ENCODE measurements at places on chromosomes 1 and 21.

DNA sequence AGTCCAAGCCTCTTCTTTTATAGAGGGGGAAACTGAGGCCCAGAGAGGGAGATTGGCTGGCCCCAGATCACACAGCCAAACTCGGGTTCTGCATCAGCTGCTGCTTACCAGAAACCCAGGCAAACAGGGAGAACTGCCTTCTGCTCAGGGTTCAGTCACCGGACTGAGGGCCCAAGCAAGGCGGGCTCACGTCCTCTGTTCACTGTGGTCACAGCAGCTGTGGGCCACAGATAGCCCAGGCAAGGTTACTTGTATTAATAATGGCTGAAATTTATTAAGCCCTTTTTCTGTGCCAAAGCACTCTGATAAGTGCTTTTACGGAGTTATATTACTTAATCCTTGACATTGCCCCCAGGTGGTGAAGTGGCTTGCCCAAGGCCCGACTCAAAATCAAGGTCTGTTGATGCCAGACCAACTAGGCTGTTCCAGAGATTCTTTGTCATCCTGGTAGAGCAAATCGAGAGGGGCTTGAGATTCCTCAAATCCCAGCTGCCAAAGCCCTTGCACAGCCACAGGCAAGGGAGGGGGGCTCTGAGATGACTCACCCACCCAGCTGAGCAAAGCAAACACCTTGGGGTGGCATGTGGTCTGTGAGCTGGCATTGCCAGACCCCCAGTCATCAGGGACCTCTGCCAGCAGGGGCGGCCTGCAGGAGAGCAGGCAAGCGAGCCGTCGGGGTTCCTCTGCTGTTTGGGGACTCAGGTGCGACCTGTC lies 36.5 kb downstream of the EPHB2 start:
- no peak for DNase-seq

DNA sequence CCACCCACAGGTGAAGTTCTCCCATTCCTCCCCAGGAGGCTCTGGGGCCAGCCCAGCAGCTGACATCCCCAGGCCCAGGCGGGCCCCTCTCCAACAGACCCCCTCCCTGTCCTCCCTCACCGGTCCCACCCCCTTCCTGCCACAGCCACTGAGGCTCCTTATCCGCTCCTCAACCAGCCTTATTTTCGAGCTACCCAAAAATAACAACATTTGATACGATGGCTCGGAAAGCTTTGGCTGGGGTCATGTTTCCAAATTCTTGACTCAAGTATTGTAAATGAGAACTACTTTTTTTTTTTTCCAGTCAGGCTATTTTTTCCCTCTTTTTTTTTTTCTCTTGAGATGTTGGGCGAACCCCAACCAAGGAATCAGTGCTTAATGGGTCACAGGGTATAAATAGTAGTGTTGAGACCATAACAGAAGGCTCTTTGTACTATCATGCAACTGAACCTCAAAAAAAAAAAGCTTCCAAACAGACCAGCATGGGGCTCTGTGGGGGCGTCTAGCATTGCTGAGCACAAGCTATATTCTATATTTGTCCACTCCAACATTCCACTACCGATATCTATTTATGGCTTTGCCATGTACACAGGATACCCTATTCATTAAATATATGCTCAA lies 27.2 kb downstream of the IRF2BP2 start:
- DNase-seq: no peak

DNA sequence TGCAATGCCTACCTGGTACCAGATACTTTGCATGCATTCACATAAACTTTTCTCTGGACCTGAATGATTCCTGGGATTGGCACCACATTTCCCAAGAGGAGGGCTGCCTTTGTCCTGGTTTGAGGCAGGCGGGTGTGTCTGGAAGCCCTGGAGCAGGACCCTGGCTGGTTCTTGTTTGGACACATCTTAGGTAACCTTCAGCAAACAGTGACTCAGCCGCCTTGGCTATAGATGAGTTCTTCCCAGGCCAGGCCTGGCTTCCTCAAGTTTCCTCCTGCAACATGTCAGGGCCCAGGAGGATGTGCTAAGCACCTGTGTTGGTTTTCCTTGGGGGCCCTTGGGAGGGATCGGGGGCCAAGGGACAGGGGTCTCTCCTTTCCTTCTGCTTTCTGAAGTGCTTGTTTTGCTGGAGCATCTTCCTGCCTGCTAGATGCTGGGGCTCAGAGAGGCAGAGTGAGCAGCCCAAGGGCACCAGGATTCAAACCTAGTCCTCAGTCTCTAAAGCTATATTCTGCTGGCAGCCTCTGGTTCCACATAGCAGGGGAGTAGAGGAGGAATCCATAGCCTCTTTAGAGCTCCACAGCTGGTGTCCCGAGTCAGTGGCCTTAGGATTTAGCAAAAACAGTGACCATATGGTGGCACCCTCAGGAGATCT lies 38.2 kb downstream of the PAX7 start:
- DNase-seq: no peak

DNA sequence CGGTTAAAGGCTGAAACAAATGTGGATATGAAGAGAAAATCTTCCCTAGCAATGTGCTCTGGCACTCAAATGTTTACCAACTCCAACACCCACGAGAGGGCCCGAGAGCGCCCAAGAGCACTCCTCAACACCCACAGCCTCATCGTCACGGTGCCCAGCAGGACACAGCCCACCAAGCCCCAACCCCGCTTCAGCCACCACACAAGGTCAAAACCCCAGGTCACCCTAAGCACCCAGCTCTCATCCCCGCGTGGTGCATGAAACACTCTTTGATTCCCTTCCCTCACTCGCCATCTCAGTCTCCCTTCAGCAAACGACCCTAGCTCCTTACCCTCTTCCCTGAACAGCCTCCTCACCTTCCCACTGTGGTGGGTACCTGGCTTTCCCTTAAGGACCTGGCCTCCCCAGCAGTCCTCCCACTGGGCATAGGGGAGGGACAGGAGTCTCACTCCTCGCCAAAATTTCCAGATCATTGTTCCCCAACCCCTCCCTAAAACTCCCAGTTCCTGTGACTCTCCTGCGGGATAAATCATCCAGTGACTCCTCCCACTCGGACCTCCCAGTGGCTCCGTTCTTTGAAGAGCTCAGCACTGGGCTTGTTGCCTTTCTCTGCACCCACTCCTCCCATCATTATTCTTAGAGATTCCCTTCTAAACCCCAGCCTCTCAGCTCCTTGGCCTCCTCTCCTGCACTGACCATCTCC lies 170.4 kb upstream of the SYT6 start:
- no peak for DNase-seq

- DNase-seq: no peak
Measured at GRCh38 chr1:52558941-52559340, 6.0 kb upstream of the TUT4 start.

- peak; percentile 24 for DNase-seq
Measured at GRCh38 chr1:71080230-71080738, 551 bp downstream of the ZRANB2 start.

DNA sequence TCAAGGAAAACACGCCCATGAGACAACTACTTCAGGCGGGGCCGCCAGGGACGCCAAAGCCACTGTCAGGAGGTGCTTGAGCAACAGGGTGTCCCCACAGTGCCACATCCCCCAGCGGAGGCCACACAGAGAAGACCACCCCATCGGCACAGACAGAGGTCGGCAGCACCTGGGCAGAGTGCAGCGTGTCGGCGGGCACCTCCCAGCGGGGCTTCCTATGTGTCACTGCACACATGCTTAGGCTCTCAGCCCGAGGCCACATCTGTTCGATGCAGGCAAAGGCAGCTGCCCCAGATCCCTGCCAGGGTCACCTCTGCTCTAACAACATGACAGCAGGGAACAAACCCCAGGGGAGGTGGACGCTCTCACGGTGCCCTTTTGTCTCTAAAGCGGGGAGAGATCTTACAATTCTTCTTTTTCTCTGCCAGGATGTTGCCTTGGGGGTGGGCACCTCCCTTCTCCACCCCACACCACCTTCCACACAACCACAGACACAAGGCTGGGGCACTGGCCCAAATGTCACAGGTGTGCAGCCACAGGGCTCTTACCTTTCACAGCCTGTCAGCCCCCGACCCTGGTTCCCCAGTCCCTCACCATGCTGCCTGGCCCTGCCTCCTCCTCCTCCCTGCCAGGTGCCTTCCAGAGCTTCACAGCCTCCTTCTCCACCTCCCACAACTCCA lies 4.2 kb downstream of the KRTAP10-8 start:
- DNase-seq: no peak

DNA sequence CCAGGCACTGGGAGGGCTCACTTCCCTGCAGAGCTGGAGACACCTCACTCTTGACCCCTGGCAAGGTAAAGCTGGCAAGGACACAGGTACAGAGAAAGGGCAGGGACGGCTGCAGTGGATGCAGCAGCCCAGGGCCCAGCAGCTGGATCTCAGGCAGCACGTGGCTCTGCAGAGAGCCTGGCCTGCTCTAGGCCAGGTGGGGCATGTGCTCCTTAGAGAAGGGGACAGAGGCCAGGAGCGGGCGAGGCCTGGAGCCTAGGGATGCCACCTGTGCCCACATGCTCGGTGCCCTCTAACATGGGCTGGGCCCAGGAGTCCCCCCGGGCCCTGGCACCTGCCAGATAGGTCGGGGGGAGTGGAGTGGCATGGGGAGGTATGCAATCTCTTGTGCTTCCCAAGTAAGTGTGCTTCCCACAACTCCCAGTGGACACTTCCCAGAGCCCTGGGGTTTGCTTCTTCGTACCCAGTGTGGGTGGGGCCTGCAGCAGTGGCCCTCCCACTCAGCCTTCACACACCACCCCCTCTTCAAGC lies 30.0 kb downstream of the WNT3A start:
- no peak for DNase-seq

DNA sequence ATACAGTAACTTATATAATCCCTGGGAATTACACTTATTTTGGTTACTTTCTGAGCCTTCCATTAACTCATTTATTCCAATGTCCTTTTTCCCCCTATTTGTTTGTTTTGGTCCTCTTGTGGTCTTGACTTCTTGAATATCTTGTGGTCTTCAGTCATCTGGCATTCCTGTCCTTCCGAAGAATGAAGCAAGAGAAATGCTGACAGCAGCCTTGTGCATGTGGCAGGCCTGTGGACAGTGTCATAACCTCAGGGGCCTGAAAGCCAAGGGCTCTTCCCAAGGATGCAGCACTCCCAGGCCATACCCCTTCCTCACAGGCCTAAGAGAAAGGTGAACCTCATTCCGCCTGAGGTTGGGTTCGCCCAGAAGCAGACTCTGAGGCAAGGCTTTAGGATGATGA lies 470.2 kb downstream of the DISC1 start:
- no peak for DNase-seq

GRCh38 chr1:80506216-80506615 lies 1294.5 kb upstream of the ADGRL2 start:
- no peak for DNase-seq

DNA sequence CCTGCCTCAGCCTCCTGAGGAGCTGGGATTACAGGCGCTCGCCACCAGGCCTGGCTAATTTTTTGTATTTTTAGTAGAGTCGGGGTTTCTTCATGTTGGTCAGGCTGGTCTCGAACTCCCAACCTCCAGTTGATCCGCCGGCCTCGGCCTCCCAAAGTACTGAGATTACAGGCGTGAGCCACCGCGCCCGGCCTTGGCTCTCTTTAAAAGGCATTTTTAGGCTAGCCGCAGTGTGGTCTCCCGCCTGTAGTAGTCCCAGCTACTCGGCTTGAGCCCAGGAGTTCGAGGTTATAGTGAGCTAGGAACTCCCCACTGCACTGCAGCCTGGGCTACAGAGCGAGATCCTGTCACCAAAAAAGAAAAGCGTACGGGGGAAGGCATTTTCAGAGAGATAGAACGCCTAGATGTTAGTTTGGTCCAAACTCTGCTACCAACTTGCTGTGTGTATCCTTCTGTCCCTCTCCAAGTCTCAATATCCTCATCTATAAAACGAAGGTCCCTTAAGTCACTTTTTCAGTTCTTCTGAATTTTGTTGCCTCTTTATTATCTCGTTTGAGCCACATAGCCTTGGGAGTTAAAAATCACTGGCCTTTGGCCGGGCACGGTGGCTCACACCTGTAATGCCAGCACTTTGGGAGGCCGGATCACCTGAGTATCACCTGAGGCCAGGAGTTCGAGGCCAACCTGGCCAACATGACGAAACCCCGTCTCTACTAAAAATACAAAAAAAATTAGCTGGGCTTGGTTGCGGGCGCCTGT lies 734 bp downstream of the MED18 start:
- no peak for DNase-seq

GRCh38 chr21:27475363-27475955 lies 508.6 kb upstream of the ADAMTS5 start:
- no peak for DNase-seq

GRCh38 chr1:32886004-32886827 lies at the start of gene HPCA:
TSS of gene HPCA (plus strand) at chr1:32886491. CDS start at chr1:32888899, 2,408 bp downstream.
- peak; percentile 73 for DNase-seq

DNA sequence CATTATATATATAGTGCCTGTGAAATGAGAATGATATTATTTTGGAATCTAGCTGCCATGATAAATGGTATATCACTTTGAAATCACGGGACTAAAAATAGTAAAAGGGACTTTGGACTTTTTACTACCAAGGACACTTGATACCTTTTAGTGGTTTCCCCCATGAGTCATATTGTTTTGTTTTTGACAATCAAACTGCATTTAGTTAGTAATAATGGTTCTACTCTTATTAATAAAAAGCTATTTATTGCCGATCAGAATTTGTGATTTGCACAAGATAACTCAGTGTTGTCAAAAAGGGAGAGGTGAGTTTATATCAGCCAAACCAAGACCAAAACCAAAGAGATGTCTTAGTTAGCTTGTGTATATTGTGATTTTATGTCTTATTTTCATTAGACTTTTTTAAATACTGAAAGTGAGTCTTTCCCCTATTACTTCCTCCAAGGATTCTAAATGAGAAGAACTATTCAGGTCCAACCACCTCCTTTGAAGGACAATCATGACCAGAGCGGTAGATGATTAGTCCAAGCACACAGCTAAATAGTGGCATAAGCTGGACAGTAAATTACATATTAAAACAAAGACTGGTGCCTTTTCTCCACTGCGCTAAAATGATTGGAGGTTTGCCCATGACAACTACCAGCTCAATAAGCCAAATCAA lies 281.7 kb upstream of the ESRRG start:
- no peak for DNase-seq

- no peak for DNase-seq
Measured at GRCh38 chr1:71019233-71019969, 28.2 kb downstream of the PTGER3 start.

DNA sequence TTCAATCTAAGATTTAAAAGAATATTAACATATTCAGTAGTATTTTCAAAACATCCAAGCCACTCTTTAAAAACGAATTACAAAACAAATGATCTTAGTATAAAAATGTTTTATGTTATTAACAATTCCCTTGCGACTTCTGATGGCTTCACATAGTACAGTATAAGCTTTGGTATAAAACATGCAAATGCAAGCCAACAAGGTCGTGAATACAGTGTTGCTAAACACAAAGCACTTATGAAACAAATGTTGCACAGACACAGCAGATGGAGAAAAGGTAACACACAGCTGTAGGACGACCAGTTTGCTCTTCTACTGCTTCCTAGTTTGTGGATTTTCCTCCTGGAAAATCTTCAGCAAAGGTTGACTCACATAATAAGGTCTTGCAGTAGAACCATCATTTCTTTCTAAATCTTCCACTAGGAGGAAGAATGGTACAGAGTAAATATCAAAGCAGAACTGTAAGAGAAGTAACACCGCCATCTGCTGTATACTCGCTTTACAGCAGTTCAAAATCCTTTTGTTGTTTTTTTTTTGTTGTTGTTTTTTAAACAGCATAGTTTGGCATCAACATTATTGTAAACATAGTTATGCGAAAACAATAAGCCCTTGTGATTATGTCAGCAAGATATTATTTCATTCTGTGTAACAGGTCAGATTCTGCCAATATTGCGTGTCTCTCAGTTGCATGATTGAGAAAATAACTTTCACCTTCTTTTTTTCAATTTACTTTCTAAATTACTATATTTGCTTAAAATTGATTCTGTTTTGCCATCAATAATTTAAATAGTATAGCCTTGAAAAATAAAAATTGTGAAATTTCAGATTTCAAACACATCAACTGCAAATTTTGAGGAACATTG lies 69.5 kb downstream of the LHX8 start:
- no peak for DNase-seq

GRCh38 chr1:162144853-162145252 lies 75.4 kb downstream of the NOS1AP start:
- DNase-seq: no peak
